Stimulated activated CD4-positive, alpha-beta T cell treated with anti-CD3 and anti-CD28 coated beads, Interleukin-4, amount 100 ng/mL, for 24 hours (primary cell): ENCODE measurements at places on chromosomes 12 and 14.
A peak's percentile ranks its signal among the peaks of the same experiment; 100 is the strongest.

- DNase-seq: peak; percentile 61
Observed at GRCh38 chr12:119544765-119545625, 48.6 kb upstream of the TMEM233 start.

DNA sequence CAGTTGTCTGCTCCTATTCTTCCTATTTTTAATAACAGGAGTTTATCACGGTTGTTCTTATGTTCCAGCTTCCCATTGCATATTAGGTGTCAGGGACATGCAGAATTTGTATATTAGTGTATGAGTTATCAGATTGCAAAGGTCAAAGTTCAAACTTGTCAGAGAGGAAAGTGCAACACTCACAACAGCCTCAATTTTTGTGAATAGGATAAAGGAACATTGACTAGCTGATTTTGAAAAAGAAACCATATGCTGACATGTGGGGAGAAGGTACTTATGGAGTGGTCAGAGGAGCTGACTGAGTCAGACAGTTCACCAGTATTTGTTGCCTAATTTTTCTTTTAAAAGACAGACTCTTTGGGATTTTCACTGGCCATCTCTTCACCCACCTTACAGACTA, 222.1 kb downstream of the C12orf50 start:
- DNase-seq: no peak

- DNase-seq: no peak
Observed at GRCh38 chr14:89243741-89244140, 173.3 kb downstream of the FOXN3 start.

DNA sequence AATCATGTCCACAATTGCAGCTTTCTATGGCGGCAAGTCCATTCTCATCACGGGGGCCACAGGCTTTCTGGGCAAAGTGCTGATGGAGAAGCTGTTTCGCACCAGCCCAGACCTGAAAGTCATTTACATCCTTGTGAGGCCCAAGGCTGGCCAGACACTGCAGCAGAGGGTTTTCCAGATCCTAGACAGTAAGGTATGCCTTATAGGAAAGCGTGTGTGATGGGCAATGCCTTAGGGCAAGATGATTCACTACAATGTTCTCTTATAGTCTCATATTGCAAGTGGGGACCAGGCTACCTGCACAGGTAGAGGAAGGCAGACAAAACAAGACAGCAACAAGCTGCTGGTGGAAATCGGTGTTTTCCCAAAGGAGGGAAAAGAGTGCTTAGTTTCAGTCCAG, 110.5 kb downstream of the ERGIC2 start:
- no peak for DNase-seq

- no peak for DNase-seq
Observed at GRCh38 chr12:110579535-110580253, 3.4 kb downstream of the PPTC7 start.

- DNase-seq: no peak
Observed at GRCh38 chr14:53715193-53715721, 241.4 kb downstream of the BMP4 start.

DNA sequence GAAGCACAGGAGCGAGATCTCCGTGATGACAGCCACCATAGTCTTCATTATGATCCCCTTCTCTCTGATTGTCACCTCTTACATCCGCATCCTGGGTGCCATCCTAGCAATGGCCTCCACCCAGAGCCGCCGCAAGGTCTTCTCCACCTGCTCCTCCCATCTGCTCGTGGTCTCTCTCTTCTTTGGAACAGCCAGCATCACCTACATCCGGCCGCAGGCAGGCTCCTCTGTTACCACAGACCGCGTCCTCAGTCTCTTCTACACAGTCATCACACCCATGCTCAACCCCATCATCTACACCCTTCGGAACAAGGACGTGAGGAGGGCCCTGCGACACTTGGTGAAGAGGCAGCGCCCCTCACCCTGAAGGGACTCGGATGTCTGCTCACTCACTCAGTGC, 775 bp downstream of the OR10P1 start:
- peak; percentile 40 for DNase-seq

GRCh38 chr12:2248901-2249381, 196.2 kb downstream of the CACNA1C start:
- no peak for DNase-seq

- DNase-seq: peak; percentile 59
Observed at GRCh38 chr12:95943330-95943842, at the start of gene AMDHD1. Gene AMDHD1, plus strand, starts transcription at chr12:95943331. Its CDS starts 68 bp downstream, at chr12:95943399.

- DNase-seq: no peak
Observed at GRCh38 chr12:110028323-110028722, 20.0 kb downstream of the C12orf76 start.

GRCh38 chr14:26935733-26936132, 337.9 kb upstream of the NOVA1 start:
- no peak for DNase-seq

DNA sequence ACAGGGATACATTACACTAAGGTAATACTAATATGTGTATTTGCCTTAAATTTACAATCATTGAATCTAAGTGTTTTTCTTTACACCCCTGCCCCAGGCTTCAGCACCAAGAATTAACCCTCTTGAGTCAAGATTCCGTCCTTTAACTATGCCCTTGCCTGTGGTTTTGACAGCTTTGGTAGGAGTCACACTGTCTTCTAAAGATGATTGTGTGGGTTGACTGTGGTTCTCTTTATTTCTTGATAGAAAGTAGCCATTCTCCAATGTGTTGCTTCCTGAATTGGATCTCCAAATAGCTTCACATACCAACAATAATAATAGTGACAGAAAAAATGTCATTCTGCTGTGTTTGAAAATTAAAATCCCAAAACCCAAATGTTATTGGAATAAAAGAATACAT, 3.6 kb downstream of the CLEC7A start:
- DNase-seq: no peak

DNA sequence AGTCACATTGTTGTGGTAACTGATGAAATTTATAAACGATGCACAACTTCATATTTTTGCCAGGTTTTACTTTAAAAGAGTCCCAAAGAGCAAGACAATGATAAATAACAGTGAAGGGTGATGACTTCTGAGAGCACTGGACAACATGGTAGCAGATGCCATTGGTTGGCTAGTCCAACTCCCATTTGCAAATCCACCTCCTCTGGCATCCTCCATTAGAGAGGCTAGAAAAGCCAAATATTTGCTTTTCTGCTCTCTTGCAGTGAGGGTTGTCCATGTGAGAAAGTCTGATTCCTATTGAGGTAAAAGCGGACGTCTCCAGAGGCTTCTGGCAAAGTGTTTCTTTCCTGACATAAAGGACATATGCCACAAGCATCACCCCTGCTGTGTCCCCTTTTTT, 89.6 kb upstream of the BMP4 start:
- no peak for DNase-seq

- no peak for DNase-seq
Observed at GRCh38 chr12:99154216-99154982, 493.2 kb upstream of the GARIN6 start.

DNA sequence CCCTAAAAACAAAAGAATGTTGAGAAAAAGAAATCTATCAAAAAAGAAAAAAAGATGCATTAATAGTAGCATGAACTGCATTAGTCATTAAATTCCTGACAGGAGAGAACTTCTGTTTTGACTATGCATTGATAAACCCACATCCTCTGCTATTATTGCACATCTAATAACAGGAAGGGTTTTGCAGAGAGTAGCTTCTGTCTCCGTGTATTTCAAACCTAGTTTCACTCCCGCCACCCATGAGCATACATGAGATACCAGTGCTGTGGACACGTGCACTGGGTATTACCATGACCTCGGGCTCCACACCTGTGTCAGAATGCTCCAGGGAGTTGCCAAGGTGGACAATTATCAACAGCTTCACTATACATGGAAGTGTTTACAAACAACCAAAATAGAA, 449.1 kb upstream of the SOX5 start:
- DNase-seq: no peak

GRCh38 chr12:94112121-94112520, 36.3 kb upstream of the PLXNC1 start:
- DNase-seq: no peak

GRCh38 chr14:101553931-101554330, 7.4 kb upstream of the DIO3 start:
- no peak for DNase-seq

DNA sequence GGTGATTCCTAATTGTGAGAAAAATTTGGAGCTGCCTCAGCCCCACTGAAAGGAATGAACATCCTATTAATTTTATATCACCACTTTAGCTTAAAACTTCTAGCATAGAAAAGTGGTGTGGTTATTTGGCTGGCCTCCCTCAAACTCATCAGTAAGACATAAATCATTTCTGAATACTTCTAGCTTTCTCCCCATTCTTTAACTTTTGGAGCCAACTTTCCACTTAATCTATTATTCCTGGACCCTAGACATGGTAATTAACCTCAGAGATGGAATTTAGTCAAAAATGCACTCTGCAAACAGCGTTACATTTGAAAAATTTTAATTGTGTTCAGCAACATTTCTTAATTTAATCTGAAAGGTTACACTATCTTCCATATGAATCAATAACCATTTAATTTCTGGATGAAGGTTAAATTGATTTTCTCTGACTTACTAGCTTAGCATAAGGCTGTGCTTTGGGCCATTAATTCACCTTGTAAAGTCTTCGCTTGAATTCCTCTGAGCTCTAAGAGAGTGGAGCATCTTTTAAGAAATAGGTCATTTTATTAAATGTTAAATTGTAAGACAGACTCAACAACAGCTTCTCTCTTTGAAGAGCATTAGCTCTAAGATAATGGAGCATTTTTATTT, 753.6 kb upstream of the STXBP6 start:
- DNase-seq: no peak

DNA sequence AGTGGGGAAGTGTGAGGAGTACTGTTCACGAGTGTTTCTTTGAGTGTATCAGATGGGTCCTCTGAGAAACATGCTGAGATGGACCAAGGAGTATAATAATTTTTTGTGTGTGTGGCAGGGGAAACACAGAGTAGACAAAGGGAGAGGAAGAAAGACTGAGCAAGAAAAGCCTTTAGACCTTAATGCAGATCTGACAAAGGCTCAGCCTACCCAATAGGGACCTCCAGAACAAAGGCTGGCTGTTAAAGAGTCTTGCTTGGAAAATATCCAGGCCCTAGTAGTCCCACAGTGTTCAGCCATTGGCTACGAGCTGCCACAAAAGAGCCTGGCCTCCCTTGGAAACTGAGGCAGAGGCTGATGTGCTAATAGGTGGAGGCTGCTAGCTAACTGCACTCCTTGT, 13.5 kb downstream of the COQ5 start:
- no peak for DNase-seq

DNA sequence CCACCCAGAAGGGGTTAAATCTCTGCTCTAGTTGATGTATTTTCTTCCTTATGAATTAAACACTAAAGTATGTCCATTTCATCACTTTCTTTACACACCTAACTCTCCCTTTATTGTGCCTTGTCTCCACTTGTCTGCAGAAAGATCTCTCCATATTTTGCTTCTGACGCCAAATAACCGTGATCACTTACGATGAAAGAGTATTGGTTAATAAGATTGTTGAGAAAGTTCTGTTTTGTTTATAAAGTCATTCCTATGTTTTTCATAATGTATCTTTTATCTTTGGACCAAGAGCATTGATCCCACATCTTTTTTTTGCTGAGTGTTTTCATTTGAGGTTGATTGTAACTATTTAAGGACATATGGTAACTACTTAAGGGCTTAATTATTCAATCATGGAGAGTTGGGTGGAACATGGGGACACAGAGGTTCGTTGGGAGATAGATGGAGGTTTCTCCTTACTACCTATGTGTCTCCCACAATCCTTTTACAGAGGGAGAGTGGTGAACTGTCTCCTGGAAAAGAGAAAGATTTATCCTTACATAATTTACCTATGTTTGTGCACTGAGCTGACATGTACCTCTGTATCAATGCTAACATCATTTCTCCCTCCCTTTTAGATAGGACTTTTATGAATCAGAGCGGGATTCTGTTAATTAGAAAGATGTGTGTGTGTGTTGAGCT, 120.7 kb upstream of the SLC38A2 start:
- no peak for DNase-seq

DNA sequence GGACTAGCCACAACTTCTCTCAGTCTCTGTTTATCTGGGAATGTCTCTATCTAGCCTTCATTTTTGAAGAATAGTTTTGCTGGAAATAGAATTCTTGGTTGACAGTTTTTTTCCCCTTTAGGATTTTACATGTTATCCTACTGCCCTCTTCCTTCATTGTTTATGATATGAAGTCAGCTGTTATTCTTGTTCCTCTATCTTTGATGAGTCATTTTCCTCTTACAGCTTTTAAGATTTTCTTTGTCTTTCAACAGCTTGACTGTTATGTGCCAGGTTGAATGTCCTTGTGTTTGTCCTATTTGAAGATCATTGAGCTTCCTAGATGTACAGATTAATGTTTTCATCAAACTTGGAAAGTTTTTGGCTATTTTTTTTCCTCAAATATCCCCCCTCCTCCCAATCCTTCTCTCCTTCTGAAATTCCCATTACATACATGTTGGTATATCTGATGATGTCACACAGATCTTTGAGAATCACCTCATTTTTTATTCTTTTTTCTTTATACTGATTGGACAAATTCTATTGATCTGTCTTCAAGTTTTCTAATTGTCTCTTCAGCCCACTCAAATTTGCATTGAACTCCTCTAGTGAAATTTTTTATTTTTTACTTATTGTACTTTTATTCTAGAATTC, 4.5 kb upstream of the GOLGA5 start:
- no peak for DNase-seq

- DNase-seq: no peak
Observed at GRCh38 chr14:88503754-88504406, 50.9 kb downstream of the PTPN21 start.

- no peak for DNase-seq
Observed at GRCh38 chr12:121279071-121279375, 17.5 kb downstream of the CAMKK2 start.

- no peak for DNase-seq
Observed at GRCh38 chr14:56733396-56733795, 76.9 kb downstream of the OTX2 start.

- DNase-seq: no peak
Observed at GRCh38 chr12:46005151-46005797, 14.9 kb upstream of the SCAF11 start.

DNA sequence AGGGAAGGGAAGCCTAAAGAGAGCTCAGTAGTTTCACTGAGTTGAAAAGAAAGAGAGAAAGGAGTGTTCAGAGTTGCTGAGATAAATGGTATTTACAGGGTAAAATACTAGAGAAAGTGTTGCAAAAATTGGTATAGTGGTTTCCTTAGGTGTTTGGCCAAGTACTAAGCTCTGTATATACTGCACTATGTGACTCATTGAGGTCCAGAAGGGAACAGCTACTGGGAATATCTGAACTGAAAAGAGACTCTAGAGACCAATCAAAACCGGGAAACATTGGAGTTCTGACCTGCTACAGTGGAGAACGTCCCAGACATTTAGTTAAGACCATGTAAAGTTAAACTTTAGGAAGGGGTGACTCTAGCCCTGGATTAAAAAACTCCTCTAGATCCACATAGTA, 42.7 kb upstream of the ALX1 start:
- DNase-seq: no peak
